ENCODE measurements at places on chromosomes 13 and 19.

GRCh38 chr13:85498774-85499173 is 300.4 kb downstream of the SLITRK6 start:
- no peak for DNase-seq

DNA sequence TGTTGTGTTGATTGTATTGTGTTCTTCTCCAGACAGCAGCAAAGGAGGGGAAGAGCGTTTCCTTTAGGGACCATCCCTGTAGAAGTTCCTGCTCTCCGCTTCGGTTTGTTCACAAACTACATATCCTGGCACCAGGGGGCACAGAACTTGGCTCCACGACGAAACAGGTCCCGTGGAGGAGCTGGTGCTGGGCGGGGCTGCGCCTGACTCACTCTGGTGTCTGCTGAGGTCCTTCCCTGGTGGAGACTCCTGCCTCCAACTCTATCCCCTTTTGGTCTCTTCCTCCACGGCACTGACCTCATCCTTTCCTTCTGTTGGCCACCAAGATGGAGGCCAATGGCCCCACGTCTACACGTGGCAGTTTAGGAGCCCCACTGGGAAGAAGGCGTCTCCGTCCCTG is 14.7 kb downstream of the TMPRSS9 start:
- no peak for DNase-seq

- no peak for DNase-seq
These were observed 313.5 kb downstream of the SLC7A1 start for GRCh38 chr13:29281932-29282495.

DNA sequence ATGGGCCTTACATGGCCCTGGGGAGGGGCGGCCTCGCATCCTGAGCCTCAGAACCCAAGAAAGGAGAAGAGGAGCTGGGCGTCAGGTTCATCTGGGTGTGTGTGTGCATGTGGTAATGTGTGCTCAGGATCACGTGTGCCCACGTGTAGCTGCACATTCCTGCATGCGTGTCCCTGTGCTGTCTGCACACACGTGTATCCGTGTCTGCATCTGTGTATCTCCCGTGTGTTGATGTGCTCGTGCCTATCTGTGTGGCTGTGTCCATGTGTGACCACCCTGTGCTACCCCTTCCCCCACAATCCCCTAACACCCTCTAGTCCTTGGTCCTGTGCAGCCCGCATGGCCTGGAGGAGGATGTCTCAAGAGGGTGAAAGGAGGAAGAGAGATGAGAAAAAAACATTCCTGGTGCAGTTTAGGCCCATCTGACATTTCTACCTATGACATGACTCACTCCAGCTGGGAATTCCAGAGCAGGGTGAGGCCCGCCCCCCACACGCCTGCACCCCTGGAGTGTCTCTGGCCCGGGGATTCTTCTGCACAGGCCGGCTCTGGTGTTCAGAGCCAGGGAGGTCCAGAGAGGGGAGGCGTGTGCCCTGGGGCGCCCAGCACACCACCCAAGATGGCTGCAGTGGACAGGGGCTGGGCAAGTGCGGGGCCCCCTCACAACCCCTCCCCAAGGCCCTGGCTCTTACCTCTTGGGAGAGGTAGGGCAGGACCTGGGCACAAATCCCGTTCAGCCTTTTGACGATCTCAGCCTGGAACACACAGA is 7.1 kb downstream of the TLE5 start:
- no peak for DNase-seq

GRCh38 chr19:9436358-9436757 is 985 bp upstream of the ZNF266 start:
- DNase-seq = no peak

GRCh38 chr13:92849381-92849780 is 377.2 kb upstream of the GPC6 start:
- no peak for DNase-seq

- no peak for DNase-seq
These were observed 1.3 kb downstream of the MED4 start for GRCh38 chr13:48093588-48093987.

- DNase-seq = no peak
These were observed 5.1 kb downstream of the DACH1 start for GRCh38 chr13:71861769-71862458.

GRCh38 chr19:52010674-52011073 is 2.7 kb upstream of the ZNF615 start:
- no peak for DNase-seq

DNA sequence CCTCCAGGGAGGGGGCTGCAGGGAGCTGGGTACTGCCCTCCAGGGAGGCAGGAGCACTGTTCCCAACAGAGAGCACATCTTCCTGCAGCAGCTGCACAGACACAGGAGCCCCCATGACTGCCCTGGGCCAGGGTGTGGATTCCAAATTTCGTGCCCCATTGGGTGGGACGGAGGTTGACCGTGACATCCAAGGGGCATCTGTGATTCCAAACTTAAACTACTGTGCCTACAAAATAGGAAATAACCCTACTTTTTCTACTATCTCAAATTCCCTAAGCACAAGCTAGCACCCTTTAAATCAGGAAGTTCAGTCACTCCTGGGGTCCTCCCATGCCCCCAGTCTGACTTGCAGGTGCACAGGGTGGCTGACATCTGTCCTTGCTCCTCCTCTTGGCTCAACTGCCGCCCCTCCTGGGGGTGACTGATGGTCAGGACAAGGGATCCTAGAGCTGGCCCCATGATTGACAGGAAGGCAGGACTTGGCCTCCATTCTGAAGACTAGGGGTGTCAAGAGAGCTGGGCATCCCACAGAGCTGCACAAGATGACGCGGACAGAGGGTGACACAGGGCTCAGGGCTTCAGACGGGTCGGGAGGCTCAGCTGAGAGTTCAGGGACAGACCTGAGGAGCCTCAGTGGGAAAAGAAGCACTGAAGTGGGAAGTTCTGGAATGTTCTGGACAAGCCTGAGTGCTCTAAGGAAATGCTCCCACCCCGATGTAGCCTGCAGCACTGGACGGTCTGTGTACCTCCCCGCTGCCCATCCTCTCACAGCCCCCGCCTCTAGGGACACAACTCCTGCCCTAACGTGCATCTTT is 7.8 kb upstream of the CEACAM5 start:
- no peak for DNase-seq

- DNase-seq = no peak
These were observed 37.9 kb downstream of the CPAMD8 start for GRCh38 chr19:16988661-16989060.

GRCh38 chr19:4988770-4989251 is 19.9 kb downstream of the KDM4B start:
- no peak for DNase-seq

GRCh38 chr13:29810145-29810742 is 40.2 kb downstream of the UBL3 start:
- DNase-seq = no peak

DNA sequence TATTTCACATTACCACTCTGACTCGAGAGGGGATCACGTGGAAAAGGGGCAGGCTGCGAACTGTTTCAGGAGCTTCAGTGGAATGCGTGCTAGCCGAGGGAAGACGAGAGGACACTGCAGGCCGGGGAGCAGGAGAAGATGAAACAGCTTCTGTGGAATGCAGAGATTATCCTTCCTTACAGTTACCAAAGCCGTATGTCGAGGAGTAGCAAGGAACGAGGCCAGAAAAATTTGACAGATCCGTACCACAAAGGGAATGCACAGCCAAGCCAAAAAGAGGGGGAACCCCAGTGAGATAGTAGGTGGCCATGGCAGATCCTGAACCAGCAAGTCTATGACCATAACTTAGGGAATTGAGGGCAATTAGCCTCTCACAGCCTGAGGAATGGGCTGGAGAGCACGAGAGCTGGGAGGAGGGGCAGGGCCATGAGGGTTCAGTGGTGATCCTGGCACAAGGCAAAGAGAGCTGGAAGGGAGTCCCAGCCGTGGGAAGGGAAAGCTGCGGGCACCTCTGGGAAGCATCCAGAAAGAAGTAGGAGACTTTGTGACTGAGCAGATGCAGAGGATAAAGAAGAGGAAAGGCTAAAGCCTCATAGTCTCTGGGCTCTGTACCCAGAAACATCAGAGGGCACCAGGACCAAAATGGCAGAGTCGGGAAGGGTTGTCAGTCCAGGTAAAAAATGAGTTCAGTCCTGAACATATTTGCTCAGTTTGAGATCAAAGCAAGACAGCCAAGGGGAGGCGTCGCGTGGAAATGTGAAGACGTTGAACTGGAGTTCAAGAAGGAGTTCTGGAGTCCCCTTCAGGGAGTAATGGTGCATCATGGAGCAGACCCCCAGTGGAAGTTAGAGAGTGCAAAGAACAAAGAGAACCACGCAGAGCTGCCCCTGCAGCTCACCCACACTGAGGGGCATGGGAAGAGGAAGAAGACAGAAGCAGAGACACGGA is 5.1 kb downstream of the COL4A1 start:
- DNase-seq = no peak

- no peak for DNase-seq
These were observed 29.0 kb upstream of the ZNF564 start for GRCh38 chr19:12580180-12580694.

GRCh38 chr19:3389876-3390371 is 23.5 kb downstream of the NFIC start:
- no peak for DNase-seq

GRCh38 chr13:32902029-32902780 is 114.0 kb upstream of the KL start:
- no peak for DNase-seq

GRCh38 chr19:4534836-4535658 is at the start of gene PLIN5:
PLIN5 (minus strand) TSS chr19:4535224; CDS start chr19:4534074, 1,150 bp downstream.
- DNase-seq = peak; percentile 26

- DNase-seq = no peak
These were observed 4.5 kb upstream of the SIGLEC9 start for GRCh38 chr19:51120160-51120559.

GRCh38 chr13:29541400-29541799 is 54.1 kb downstream of the SLC7A1 start:
- no peak for DNase-seq

DNA sequence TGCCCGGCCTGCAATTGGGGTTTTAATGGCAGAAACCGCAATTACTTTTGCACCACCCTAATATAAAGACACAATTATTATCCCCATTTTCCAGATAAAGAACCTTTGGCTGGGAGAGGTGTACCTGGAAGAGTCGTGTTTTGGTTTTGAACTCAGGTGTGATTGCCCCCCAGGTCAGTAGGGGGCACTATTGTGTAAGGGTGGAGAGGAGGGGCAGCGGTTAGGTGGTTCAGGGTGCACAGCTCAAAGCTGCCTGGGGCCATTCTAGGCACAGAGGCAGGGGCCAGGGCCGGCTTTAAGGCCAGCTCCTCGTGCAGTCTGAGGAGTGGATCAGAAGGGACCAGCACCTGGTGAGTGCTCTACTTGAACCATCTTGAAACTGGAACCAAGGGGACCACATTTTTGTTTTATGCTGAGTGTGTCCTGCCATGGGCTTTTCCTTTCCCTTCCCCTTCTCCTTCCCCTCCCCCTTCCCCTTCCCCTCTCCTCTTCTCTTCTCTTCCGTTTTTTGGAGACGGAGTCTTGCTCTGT is 5.8 kb upstream of the FCGRT start:
- peak; percentile 86 for DNase-seq

Measured in activated CD4-positive, alpha-beta T cell treated with anti-CD3 and anti-CD28 coated beads, Interleukin-2, amount 10 ng/mL, durations not matched to agents 7 days and 5 days (primary cell).